ENCODE measurements at places on chromosomes 5 and 9.

GRCh38 chr9:135167356-135167755 is 79.9 kb downstream of the OLFM1 start:
- DNase-seq, result no peak

DNA sequence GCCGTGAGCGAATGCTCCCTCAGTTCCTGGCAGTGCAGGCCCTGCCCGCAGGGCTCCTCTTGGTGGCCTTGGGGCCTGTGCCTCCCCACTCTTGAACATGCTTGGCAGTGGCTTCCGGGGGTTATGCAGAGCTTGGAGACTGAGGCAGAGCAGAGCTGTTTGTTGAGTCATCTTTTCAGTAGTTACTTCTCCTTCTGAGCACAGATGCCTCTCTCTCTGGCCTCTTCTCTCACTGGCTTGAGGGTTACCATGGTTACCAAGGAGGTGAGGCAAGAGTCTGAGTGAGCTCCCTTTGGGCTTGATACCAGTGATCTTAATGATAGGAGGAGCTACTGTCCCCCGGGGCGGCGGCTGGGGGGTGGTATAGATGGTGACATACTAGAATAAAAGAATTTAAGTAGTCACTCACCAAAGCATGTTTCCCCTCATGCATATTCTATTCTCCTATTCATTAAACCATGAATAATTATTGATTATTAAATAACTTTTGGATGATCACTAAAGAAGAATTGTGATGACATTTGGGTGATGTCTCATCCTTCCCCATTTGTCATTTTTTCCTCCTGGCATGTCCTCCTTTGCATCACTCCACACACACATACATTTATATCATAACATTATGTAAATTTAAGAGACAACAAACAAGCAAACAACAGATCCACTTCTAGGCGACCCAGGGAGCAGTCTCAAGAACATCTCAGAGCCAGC is 111.1 kb downstream of the ARHGAP26 start:
- peak; percentile 60 for DNase-seq

GRCh38 chr5:108143581-108143980 is 238.3 kb downstream of the FBXL17 start:
- peak; percentile 78 for DNase-seq

DNA sequence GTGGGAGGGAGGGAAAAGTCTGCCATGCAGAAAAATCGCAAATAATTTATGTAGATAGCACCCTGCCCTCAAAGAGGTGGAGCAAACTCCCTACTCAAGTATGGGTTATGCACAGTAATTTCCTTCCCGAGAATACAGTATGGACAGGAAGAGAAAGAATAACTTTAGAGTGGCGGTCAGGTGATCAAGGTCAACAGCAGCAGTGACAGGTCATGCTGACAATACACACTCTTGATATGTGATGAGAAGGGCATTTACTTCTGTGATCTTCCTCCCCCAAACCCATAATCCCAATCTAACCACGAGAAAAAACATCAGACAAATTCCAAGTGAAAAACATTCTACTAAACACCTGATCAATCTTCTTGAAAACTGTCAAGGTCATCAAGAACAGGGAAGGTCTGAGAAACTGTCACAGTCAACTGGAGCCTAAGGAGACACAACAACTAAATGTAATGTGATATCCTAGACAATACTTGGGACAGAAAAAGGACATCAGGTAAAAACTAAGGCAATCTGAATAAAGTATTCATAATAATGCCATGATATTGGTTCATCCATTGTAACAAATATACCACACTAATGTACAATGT is 11.7 kb downstream of the BICD2 start:
- no peak for DNase-seq

GRCh38 chr5:160835376-160835775 is 16.6 kb downstream of the ATP10B start:
- no peak for DNase-seq

DNA sequence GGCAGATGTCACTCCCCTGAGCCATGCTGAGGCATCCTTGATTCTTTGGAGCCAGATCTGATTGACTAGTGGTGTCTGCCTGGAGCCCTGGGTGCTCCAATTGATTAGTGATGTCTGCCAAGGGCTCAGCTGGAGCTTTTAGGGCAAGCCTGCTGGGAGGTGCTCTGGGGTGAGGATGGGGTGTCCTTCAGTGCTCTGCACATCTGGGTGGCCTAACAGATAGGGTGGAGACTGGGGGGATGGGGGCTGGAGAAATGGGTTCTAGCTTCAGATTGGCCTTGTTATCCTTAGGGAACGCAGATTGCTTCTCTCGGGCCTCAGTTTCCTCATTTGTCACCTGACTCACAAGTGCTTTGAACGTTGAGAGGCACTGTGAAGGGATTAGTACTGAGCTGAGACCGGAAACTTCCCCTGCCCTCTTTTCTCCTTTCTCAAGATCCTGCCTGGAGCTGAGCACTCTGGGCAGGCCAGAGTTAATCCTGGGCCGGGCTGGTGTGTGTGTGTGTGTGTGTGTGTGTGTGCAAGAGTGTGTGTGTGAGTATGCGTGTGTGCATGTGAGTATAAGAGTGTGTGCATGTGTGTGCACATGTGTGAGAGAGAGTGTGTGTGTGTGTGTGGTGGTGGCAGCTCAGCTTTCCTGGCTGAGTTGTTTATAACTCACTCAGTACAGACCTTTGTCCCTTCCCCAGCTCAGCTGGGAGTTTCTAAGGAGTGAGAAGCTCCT is 5.6 kb upstream of the IER5L start:
- no peak for DNase-seq

DNA sequence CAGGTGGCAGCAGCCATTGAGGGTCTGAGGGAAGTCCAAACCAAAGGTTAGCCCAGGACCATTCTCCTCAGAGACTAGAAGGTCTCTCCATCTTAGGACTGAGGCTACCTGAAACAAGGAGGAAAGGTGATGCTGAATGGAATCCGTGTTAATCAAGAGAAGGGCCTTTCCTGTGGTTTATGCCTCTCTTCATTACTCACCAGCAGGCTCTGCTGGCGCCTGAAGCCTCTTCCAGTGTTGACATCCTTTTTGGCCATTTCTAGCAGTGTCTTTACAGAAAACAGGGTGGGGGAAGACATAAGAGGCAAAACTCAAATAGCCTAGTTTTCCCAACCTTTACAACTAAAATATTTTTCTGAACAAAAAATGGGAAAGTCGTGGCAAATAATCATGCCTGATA is 98.0 kb downstream of the ENC1 start:
- DNase-seq, result peak; percentile 57
